ENCODE measurements at places on chromosomes 2 and 18. TPM values are rescaled to one million over a fixed set of nuclear protein-coding genes. Genes with fewer than 3 reads are reported as not detected.

Gene SLC20A1
- 161 TPM for total RNA-seq

Gene PSMD1
- total RNA-seq = 122 TPM

Gene CYP1B1
- total RNA-seq = 28.7 TPM

Gene COL6A3
- 0.80 TPM for total RNA-seq

Gene MAPK4
- total RNA-seq = not detected

Gene TUBA4B
- total RNA-seq = not detected

Gene DES
- not detected for total RNA-seq

All from T-helper 2 cell treated with Interferon-gamma antibody and Interleukin-4, amounts not matched to agents 100 ng/mL and 5 ng/mL, for 36 hours (primary cell).